T-cell (primary cell): ENCODE measurements at places on chromosomes 6 and 20.

DNA sequence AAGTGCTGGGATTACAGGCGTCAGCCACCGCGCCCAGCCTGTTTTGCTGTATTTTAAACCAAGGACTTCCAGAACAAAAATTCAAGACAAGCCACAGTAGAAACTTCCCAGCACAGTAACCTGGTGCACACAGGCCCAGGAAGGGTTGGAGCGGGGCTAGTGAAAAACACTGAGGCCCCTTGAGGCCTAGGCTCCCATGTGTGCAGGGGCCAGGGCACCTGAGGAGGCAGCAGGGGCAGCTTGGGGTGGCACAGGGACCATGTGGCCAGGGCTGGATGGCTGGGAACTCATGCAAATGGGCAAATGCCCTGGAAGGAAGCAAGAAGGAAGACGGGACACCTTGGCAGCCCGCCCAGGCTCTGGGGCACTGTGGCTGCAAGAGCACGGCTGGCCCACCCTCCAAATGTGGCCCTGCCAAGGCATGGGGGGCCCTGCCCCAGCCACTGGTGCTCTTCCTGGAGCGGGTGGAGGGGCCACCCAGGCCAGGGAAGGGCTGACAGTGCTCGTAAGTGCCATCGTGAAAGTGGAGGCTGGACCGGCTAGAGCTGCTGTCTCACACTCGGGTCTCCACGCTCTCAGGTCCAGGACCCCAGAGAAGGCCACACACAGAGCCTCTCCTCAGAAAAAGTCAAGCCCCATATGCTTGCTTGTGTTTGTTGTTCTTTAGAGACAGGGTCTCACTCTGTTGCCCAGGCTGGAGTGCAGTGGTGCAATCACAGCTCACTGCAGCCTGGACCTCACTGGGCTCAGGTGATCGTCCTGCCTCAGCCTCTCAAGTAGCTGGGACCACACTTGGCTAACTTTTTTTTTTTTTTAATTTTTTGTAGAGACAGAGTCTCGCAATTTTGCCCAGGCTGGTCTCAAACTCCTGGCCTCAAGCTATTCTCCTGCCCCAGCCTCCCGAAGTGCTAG is 10.3 kb downstream of the SLC2A4RG start:
- DNase-seq, result no peak

DNA sequence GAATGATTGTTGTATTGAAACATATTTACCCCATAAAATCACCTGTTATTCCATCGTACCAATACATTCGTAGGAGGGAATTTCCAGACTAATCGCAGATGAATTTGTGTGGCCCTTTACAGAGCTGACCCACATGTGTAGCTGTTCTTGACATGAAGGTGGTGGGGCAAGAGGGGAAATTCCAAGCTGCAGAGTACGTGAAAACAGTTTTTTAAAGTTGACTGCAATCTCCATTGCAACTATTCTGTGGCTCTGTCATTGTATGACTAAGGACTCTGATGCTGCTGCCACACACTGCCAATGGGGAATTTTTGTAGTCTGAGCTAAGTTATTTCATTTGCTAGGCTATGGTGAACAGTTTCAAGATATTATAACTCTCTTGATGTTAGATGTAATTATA is 46.4 kb upstream of the ADTRP start:
- no peak for DNase-seq

DNA sequence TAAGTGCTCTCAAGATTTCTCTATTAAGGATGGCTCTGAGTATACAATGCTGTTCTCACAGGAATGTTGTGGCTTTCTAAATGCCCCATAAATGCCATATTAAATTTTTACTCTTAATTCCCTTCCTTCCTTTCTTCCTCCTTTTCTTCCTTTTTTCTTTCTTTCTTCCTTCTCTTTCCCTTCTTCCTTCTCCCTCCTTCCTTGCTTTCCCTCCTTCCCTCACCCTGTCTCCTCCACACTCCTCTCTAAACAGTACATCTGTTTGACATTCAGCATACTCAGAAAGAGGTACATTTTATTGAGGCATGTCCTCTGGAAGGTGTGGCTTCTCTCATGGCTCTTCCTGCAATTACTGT is 433 bp upstream of the SLC17A1 start:
- DNase-seq, result no peak

DNA sequence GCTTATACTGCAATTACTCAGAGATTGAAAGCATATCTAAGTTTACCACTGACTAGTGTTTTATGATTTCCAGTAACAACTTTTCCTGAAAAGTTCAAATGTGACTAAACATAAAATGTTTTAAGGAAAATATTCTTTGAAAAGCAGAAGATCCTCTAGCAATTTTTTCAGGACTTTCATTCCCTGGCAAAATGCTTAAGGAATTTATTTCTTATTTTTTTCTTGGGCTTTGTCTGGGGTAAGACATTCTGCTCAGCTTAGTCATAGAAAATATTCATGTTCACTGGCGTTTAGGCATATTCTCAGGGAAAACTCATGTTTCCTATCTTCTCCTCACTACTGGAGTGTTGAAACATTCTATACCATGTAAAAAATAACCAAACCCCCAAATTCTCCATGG is 235.3 kb upstream of the CEP162 start:
- DNase-seq, result no peak

DNA sequence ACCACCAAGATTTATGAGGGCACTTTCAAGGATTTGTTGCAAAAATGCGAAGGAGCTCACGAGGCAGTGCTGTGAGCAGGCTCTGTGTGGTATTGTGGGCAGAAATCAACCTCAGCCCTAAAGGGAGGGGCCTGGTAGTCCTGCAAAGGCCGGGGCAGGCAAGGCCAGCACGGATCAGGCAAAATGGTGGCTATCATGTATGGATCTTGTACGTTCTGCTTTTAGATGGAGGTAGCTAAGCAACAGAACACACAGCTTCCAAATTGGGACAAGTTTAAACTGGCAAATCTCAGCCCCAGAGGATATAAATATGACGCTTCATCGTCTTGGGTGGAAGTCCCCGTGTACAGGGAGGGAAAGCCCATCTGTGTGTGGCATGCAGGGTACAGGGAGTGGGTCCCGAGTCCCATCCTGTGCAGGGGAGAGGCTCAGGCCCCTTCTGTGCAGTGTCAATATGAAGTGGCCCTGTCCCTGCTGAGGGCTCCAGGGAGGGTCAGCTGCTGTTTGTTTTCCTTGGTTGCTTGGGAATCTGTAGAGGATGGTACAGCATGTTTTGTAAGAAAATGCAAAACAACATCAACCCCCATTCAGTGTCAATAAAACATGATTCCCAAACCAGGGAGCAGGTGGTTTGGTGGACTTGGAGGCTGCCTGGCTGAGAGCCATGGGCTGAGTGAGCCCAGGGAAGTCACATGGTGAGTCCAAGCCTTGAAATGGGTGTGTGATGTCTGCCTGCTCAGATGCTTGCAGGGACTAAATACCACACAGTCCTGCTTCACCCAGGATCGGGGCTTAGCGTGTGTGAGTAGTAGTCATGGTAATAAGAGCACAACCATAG is 113.0 kb downstream of the SYCP2 start:
- no peak for DNase-seq

GRCh38 chr6:51349857-51350256 is 531.2 kb downstream of the TFAP2B start:
- no peak for DNase-seq

- no peak for DNase-seq
Measured at GRCh38 chr6:101018157-101018556, 137.0 kb upstream of the ASCC3 start.

DNA sequence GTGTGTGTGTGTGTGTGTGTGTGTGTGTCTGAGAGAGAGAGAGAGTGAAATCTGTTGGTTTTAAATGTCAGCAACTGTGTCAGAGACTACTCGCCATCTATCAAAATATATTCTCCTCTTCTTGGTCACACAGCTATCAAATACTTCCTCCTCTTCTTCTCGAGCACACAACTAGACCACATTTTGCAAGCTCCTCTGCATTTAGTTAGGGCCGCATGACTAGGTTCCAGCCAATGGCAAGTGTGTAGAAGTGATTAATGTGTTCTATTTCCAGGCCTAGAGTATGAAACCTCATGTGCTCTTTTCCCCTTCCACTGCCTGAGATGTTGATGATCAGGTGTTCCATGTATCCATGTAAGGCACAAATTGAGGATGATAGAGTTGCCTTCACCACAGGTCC is 278.5 kb upstream of the MARCKS start:
- no peak for DNase-seq

DNA sequence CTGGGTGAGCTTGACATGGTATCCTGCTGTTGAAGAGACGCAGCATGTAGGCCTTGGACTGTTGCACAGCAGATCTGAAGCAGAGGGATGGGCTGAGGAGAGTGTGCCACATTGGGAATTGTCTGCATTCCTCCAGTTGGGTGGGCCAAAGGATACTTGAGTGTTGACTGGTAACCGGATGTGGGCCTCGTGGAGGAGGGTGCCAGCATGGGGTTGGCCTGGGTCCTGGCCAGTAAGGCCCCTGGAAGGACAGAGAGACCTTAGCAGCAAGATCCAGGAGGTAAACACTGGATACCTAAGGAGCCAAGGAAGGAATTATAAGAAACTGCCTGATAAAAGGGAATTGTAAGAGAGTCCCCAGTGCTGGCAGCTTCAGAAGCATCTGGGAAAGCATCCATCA is 76.9 kb downstream of the FIG4 start:
- DNase-seq, result no peak

GRCh38 chr6:25166955-25167748 is 112.0 kb upstream of the CARMIL1 start:
- DNase-seq, result no peak

- DNase-seq, result no peak
Measured at GRCh38 chr6:53465732-53466131, 79.2 kb downstream of the GCLC start.

GRCh38 chr6:159084493-159085091 is 39.8 kb upstream of the TAGAP start:
- DNase-seq, result no peak

- no peak for DNase-seq
Measured at GRCh38 chr20:272718-273117, 15.2 kb downstream of the DEFB132 start.

DNA sequence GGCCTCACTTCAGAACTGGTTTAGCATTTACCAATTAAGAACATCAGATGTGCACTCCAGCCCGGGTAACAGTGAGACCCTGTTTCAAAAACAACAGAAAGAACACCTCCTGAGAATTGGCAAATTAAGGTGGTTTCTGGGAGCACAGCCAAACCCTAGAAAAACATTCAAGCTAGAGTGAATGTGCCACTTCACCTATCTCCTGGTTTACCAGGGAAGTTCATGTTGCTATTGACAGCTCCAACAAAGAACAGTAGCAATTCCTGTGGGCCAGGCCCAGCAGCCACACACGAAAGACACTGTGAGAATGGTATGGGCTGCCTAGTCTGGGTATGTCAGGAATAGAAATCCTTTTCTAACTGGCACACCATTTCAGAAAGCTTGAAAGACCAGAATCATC is 4.9 kb downstream of the POLR1C start:
- no peak for DNase-seq

DNA sequence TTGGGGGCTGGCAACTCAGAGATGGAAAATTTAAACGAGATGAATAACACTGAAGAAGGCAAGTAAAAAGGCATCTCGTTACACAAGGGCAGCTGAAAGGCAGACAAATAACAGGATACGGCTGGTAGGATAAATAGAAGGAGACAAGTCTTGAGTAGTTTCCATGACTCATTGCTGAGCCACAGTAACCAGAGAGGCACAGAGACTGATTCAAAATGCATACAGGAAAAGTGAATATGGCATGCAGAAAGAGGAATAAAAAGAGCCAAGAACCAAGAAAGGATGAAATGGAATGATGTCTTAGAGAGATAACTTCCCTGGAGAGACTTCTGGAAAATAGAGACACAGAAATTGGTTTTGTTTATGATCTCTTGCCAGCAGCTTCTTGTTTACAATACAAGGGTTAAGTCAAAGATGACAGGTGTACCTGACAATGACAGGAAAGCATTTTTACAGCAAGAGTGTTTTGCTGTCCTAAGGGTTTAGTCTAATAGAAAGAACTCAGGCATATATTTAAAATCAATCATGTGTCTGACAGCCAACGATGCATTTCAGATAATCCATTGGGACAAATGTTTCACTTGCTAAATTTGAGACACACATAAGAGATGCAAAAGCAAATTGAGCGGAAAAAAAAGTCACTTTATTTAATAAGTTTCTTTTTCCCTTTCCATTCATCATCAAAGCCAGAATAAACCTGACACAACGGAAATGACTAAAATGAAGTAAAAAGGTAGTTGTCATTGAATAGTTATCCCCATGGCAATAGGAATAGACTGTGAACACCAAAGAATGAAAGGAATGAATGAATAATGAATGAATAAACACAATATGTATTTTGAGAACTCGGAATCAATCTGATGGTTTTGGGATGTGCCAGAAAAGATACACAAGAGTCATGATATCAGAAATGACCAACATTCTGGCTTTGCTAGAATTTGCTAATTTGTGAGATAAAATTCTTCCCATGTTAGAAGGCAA is 68.0 kb upstream of the KCNQ5 start:
- DNase-seq, result no peak

GRCh38 chr6:116511424-116512110 is at the start of gene CALHM5:
Gene CALHM5 (plus strand): TSS chr6:116511639. CDS start chr6:116511697, 58 bp downstream.
- no peak for DNase-seq

DNA sequence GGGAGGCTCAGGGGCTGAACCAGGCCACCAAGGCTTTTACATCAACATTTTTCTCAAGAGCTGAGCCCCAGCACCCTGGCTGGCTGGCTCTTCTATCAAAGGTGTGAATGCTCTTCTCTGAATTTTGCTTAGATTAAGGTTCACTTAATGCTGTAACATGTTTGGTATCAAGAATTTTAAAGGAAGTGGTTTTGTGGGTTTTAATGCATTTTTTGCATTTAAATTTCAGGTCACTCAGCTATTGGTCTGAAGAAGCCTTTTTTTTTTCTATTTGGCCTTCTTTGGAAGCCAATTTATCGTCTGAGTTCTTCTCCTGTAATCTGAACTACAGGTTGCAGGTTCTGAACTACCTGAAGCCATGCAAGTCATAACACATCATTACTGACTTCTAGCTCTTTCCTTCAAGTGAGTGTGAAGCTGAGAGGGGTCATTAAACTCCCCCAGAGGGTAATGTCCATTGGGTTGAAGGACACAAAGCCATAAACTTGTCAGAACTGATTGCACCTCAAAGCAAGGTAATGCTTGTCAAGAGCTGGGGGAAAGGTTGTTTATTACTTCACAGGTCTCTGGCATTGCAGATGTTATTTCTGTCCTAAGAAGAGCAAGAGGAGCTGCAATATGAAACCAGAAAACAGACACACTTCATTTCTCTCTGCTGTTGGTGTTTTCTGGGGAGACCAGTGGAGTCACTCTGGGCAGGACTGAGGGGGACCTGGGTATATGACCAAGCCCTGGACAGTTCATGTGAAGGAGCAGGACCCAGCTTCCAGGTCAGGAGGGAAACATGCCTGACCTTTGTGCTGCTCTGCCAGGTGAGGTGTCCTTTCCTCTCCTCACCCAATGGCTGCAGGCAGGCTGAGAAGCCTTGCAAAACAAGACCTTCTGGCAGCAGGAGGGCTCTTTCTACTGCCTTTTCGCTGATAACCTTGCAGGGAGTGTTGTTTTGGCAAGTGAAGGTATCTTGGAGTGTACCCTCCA is 26.1 kb upstream of the NEDD9 start:
- DNase-seq, result peak; percentile 2

- no peak for DNase-seq
Measured at GRCh38 chr20:13878566-13878965, 93.7 kb downstream of the NDUFAF5 start.

- DNase-seq, result no peak
Measured at GRCh38 chr20:4018023-4018748, 2.8 kb upstream of the RNF24 start.
